Large intestine (tissue), 12 donors: ENCODE measurements at places on chromosomes 7 and 10. TPM values are rescaled to one million over a fixed set of nuclear protein-coding genes. Genes with fewer than 3 reads are reported as not detected.

DNA sequence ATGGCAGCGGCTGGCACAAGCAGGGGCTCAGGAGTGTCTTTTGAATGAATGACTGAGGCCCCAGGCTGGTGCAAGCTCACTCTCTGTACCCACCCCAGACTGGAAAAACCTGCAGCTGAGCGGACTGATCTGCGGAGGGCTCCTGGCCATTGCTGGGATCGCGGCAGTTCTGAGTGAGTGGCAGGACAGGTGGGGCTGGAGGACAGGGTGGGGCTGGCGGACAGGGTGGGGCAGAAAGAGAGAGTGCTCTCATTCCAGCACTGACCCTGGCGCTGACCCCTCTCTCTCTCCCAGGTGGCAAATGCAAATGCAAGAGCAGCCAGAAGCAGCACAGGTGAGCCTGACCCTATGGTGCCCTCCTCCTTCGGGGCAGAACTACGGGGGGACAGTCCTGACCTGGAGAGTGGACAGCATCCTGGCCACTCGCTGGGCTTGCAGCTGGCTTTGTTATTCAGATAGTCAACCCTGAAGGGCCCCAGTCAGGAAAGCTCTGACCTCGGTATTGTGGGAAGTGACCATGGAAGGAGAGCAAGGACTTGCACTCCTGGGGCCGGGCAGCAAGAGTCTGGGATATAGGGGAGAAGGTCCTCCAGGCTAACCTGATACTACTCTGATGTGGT lies 4.1 kb downstream of the FXYD4 start:
- no peak for DNase-seq

- no peak for DNase-seq
Measured at GRCh38 chr7:139669106-139670061, 108.4 kb downstream of the HIPK2 start.

DNA sequence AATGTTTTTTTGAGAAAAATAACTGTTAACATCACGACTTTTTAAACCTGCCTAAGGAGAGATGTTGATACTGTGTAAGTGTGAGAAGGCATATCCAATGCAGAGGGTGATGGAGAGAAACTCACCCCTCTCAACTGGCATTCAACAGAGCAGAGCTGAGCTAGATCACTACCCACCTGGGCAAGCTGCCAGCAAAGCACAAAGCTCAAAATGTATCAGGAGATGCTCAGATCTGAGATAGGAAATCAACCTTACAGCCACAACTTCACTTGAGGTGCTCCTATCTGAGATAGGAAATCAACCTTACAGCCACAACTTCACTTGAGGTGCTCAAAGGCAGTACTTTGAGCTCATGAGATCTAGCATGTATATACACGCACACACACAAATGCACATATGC lies 151.5 kb upstream of the PDE1C start:
- DNase-seq, result no peak

DNA sequence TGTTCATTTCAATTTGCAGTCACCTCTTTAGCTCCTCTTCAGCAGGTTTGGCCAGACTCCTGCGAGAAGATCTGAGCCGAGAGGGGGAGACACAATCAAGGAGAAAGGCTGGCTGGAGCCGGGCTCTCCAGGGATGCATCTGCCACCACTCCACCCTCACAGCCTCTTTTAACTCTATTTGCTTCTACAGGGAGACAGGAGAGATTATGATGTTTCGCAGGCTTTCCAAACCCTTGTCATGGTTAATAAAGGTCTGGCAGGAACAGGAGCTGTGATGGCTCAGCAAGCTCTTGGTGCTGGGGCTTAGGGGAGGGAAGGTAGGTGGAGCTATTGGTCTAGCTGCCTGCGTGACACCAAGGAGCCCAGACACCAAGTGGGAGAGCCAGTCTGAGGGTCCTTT lies 448.1 kb upstream of the PODXL start:
- no peak for DNase-seq

Gene AQP1
- 81.6 TPM for polyA plus RNA-seq

Gene GRM3
- 0.16 TPM for polyA plus RNA-seq
